ENCODE measurements at places on chromosomes 2 and 18.
A peak's percentile ranks its signal among the peaks of the same experiment; 100 is the strongest.

- no peak for DNase-seq
Measured at GRCh38 chr18:3015851-3016250, 2.9 kb upstream of the LPIN2 start.

DNA sequence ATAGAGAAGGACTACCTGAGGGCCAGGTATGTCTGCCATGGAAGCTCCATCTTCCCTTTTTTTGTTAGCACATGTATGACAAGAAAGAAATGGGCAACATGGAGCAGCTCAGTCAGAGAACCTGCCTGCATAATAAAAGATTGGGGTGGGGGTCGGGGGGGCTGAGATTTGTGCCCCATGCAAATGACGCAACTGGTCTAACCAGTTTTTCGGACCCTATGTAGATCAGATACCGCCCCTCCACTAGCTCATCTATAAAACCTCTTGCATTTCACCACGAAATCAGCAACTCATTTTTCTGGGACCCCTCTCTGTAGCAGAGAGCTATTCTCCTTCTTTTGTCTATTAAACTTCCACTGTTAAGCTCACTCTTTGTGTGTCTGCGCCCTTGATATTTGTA is 657.2 kb downstream of the ERBB4 start:
- no peak for DNase-seq

GRCh38 chr2:75846683-75847190 is 136.0 kb upstream of the GCFC2 start:
- DNase-seq = no peak

- peak; percentile 41 for DNase-seq
Measured at GRCh38 chr2:74439803-74440377, 1.8 kb downstream of the RTKN start.

DNA sequence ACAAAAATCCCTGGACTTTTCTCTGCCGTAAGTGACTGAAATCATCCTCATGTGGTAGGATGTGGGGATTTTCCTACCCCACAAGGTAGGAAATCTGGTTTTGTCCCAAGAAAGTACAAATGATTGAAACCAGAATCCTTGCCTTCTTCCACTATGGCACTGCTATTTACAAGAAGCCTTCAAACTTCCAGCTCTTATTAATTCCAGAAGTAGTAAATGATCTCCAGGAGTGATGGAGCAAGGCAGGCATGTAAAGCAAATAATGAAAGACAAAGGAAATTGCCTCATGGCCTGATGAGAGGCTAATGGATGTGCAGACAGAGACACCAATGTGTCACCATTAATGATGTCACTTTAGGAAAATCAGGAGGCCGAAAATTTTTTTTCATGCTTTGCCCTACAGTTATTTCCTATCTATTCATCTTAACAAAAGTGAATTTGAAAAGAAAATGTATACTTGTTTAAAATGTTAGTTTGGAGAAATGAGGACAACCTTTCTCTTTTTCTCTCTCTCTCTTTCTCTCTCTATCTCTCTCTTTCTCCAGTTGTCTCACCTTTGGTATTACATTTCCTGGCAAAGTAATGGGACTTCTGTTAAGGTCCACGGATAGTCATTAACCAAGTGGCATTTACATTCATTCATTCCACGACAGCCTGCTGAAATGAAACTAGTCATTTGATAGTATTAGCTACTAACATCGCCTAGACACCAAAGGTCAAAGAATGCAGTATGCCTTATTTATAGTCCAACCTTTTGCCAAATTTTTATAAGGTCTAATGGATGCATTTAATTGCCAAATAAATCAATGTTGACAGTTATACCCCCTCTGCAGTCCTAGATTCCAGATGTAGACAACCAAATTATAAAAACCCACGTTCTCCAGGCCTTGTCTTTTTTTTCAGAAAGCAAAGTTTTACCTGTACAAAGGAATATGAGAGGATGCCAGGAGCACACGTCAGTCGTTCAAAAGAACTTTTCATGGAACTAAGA is 5.0 kb upstream of the EVA1A start:
- no peak for DNase-seq

DNA sequence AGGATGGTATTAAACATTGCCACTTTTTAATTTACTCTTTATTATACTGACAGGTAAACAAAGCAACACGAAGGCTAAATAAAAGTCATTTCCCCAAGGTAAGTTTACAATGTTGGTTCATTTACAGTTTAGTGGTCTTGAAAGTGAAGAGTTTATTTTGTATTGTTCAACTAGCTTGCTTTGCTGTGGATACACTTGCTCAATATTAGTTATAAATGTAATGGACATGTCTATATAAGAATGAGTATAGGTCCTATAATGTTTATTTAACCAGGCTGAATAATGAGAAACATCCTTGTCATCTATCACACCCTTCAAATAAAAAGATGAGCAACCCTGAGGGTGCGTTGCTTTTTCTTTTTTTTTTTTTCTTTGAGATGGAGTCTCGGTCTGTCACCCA is 1129.4 kb downstream of the TSN start:
- no peak for DNase-seq

GRCh38 chr2:37833423-37833822 is 91.7 kb upstream of the RMDN2 start:
- no peak for DNase-seq

GRCh38 chr2:110983133-110983532 is 137.6 kb upstream of the BCL2L11 start:
- DNase-seq = no peak

GRCh38 chr2:170310876-170311502 is 133.0 kb downstream of the MYO3B start:
- DNase-seq = no peak

DNA sequence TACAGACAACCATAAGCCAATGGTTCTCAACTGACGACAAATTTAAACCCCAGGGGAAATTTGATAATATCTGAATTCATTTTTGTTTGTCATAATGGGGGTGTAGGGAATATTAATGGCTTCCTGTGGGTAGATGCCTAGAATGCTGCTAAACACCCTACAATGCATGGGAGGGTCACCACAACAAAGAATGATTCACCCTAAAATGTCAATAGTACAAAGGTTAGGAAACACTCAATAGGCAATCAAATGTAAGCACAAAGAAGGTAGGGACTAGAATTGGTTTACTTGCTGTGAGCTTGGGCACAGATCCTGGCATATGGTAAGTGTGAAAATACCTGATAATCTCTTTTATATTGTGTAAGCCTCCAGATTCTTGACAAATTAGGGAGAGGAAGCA is 20.1 kb upstream of the FANCL start:
- no peak for DNase-seq

GRCh38 chr2:108414945-108415344 is 34.1 kb upstream of the GCC2 start:
- no peak for DNase-seq

DNA sequence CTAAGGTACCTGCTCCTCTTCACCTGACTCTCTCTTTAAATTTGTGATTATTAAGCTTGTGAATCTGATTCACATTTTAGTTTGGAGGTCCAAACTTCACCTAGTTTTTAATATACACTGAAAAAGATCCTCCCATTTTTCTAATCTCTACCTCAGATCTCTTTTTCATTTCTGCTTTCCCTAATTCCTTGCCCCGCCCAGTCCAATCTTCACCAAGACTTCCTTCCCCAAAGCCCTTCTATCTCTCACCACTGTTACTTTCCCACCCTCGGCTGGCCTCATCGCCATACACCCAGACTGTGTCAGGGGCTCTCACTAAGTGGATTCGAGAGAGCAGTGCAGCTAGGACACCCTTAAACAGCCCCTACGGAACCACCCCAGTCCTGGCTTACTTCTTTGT is 40.0 kb downstream of the LBH start:
- DNase-seq = no peak

DNA sequence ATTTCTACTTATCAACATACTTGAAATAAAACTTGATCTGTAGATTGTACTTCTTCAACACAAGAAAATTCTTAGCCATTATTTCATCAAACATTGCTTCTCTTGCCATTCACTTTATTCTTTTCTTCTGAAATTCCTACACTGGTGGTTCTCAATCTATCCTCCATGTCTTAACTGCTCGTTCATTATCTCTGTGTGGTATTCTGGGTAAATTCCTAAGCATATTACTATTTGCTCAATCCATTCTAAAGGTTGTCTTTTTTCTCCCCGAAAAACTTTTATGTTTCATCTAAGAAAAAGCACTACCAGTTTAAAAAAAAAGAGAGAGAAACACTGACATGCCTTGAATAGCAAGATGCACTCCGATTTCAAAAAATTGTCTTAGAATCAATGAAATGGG is 18.0 kb downstream of the SP3 start:
- no peak for DNase-seq

GRCh38 chr18:31624892-31625640 is 33.4 kb downstream of the TTR start:
- no peak for DNase-seq

DNA sequence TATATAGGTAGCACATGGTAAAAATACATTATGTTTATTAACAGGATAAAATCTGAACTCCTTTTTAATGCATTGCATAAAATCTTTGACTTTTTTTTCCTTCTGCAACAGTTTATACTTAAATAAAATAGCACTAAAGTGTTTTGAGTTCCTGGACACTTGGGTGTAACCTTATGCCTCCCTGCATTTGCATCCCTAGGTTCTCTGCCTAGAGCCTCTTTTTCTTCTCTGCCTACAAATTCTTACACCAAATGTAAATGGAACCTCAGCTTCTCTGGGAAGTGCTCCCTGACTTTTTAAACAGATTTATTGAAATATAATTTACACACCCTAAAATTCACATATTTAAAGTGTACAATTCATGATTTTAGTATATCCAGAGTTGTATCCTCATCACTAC is 1017.6 kb downstream of the CNTNAP5 start:
- DNase-seq = no peak

DNA sequence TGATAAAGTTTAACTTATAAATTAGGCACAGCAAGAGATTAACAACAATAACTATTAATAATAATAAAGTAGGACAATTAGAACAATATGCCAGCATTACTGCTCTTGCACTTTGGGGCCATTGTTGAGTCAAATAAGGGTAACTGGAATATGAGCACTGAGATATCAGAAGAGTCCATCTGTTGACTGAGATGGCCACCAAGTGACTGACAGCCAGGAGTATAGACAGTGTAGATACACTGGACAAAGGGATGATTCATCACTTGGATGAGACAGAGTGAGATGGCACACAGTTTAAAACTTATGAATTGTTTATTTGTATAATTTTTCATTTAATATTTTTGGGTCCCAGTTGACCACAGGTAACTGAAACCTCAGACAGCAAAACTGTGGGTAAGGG is 20.0 kb downstream of the NAB1 start:
- no peak for DNase-seq

DNA sequence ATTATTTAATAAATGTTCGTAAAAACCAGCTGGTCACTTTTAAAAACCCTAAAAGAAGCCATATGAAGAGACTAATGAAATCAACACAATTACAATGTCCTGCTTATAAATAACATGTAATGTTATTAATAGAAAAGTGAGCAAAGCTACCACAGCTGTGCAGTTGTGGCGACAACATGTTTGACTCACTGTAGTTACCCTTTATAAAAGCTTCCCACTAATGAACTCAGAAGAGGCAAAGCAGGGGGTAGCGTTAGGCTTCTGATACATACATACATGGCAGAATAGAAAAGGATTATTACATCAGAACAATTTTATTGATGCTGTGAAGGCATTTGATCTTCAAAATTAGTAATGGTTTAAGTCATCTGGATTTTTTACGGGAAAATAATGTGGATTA is 219.7 kb downstream of the SLC4A10 start:
- DNase-seq = no peak

- DNase-seq = no peak
Measured at GRCh38 chr2:179584760-179585159, 276.7 kb downstream of the ZNF385B start.

DNA sequence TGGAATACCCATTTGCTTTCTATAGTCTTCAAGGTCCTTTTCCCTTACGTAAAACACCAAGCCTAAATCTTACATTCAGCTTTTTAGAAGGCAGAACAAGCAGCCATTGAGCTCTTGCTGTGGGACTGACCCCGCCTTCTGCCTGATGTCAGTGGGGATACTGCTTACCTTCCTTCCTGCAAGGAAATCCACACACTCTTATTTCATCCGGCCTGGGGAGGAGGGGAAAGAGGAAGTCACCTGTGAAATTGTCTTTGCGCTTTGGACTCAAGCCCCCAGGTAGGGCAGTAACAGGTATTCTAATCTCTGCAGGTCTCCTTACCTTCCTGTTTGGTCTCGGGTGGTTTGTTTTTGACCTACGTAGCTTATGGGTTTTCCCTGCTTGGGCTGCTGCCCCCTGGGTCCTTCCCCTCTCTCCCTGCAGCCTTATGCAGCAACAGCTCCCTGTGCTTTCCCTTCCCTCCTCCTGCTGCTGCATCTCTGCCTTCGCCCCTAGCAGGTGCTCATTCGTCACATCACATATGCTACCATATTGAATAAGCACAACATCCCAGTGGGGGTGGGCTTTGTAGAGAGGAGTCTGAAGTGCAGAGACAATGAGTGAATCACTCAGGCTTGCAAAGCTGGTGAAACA is 402.5 kb upstream of the TRIB2 start:
- no peak for DNase-seq

DNA sequence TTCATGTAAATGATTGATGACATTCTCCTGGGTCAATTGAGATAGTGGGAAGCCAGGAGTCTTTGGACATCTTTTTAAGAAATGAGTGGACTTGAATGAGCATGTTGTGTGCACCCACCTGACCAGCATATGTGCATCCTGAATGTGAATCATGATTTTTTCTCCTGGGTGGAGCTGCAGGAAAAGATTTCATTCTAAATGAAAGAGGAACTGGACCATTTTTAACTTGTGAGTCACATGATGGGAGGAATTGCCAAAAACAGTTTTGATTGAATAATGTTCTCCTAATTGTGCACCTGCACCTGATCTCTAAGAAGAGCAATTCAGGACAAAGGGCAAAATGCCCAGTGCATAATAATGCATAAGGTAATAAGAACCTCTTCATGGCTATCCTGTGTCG is 32.3 kb downstream of the COPS8 start:
- DNase-seq = no peak

GRCh38 chr2:107215401-107216350 is 329.7 kb upstream of the ST6GAL2 start:
- DNase-seq = no peak

DNA sequence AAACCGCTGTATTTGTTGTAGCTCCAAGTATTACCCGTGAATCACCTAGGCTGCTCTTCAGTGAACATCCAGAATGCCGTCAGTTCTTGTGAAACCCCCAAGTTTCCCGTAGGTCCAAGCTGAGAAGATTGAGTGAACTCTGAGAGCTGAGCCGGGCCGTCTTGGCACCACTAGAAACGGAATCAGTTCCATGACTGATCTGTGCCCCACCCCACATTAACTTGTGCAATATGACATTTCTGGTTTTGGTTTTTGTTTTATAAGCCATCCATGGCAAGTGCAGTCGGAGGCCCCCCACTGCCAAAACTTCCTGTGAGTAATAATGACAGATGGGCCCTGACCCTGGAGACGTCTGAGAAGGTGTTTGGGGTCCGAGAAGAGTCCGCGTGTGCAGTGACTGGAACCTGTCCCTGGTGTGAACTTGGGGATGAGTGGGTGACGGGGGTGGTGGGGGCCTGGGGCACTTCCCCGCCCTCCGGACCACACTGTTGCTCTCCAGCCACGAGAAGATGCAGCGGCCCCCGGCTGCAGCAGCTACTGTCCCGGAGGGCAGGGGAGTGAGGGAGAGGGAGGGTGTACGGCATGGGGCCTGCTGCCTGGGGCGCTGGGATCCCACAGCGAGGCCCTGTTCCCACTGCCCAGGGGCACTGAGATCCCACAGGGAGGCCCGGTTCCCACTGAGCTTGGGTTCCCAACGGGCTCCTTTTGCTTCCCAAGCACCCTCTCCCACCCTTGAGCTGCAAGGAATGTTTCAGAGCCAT is 26.5 kb downstream of the NFATC1 start:
- DNase-seq = no peak

Measured in WERI-Rb-1 (cell line).